ENCODE measurements at places on chromosomes 7 and 10. TPM values are rescaled to one million over a fixed set of nuclear protein-coding genes. Genes with fewer than 3 reads are reported as not detected.

The MINDY4 gene
- 0.81 TPM for polyA plus RNA-seq

The SMNDC1 gene
- 13.0 TPM for polyA plus RNA-seq

The NEUROD6 gene
- not detected for polyA plus RNA-seq

The RBM20 gene
- polyA plus RNA-seq, result 0.49 TPM

The CPA4 gene
- not detected for polyA plus RNA-seq

The OR6V1 gene
- polyA plus RNA-seq, result not detected

- DNase-seq, result no peak
- peaks cover 10% of the 10 kb centered on the region for H3K36me3 ChIP-seq
- no peak overlapping the region for H3K4me3 ChIP-seq
- H3K27me3 ChIP-seq, result no peaks in the 10 kb centered on the region
- no peaks in the 10 kb centered on the region for H3K4me1 ChIP-seq
Observed at GRCh38 chr10:108187408-108188012, 1023.0 kb upstream of the SORCS1 start.

DNA sequence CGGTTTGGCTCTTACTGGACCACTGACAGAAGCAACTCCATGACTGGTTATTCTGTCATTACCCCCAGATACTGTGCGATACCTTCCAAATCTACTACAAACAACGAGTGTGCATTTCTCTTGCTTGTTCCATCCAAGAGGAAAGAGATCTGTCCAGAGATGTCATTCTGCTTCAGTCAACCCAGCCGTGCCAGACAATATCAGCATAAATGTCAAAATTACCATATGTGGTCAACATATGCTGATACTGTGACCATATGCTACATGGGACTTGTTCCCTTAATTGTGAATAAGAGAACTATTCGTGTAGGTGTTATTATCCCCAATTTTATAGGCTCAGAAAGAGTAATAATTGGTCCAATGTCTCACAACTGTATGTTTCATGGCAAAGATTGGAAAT lies 143.2 kb upstream of the PRSS1 start:
- H3K4me3 ChIP-seq, result no peak overlapping the region
- no peak for DNase-seq
- H3K4me1 ChIP-seq, result no peaks in the 10 kb centered on the region
- H3K36me3 ChIP-seq, result no peaks in the 10 kb centered on the region
- no peak overlapping the region for H3K27ac ChIP-seq

DNA sequence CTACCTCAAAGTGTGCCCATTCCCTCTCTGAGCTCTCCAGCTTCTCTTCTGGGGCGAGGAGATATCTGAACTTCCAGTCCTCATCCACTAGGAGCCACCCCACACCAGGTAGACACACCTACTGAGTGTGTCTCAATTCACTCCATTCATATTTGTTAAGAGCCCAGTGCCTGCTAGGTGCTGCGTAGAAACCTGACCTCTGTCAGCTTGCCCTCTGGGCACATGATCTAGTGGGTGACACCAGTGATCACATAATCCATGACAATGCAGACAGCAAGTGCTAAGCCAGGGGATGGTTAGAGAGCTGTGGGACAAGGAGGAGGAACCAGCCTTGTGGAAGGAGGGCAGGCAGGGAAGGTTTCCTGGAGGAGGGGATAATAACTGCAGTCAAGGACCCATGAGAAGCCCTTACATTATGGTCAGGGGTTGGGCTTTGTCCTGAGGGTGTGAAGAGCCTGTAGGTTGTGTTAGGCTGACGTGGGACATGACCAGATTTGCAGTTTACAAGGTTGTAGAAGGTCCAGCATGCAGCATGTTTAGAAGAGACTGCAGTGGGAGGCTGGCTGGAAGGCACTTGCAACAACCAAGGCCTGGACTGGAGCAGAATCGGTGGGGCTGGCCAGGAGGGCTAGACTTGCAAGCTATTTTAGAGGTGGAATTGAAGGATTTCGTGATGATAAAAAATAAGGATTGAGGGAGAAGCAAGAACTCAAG lies 81.8 kb downstream of the COL13A1 start:
- H3K4me1 ChIP-seq, result no peaks in the 10 kb centered on the region
- no peaks in the 10 kb centered on the region for H3K27me3 ChIP-seq

DNA sequence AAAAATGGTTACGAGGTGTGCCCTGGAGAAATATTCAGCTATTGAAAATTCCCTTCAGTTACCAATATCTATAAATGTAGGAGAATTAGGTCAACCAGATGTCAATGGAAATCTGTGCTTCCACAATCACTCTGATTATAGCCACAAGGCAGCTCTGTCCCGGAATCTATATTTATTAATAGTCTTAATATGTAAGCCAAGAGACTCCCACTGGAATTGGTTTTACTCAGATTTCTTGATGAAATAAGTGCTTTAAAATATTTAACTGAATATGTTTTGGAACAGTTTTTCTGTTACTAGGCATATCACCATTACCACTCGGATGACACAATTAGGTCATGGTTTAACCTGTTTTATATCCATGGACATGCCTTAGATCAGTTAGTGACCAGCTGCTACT lies 169.6 kb downstream of the POM121L12 start:
- H3K27ac ChIP-seq, result no peak overlapping the region
- DNase-seq, result no peak
- H3K27me3 ChIP-seq, result no peaks in the 10 kb centered on the region
- no peaks in the 10 kb centered on the region for H3K4me1 ChIP-seq
- no peaks in the 10 kb centered on the region for H3K36me3 ChIP-seq

DNA sequence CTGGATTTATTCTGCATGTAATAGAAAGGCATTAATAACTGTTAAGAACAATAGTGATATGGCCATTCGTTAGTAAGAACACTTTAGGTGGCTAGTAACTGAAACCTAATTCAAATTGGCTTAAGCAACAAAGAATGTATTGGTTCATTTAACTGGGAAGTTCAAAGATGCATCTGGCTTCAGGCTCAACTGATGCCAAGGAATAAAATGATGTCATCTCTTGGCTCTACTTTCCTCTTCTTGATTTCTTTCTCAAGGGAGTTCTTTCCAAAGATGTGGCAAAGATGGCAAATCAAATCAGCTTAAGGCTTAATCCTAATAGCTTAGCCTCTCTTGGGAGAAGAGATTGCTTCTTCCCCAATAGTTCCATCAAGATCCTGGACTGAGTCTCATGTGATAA lies 51.6 kb downstream of the PIK3CG start:
- no peak for DNase-seq
- H3K27me3 ChIP-seq, result no peaks in the 10 kb centered on the region
- no peak overlapping the region for H3K27ac ChIP-seq
- H3K4me1 ChIP-seq, result no peaks in the 10 kb centered on the region
- H3K4me3 ChIP-seq, result no peak overlapping the region

Data from naive thymus-derived CD8-positive, alpha-beta T cell (primary cell).